ENCODE measurements at places on chromosomes 7 and 10.

GRCh38 chr10:27947540-27947939 is 51.3 kb downstream of the ODAD2 start:
- DNase-seq, result no peak

GRCh38 chr10:50832171-50832751 is 53.2 kb downstream of the A1CF start:
- no peak for DNase-seq

DNA sequence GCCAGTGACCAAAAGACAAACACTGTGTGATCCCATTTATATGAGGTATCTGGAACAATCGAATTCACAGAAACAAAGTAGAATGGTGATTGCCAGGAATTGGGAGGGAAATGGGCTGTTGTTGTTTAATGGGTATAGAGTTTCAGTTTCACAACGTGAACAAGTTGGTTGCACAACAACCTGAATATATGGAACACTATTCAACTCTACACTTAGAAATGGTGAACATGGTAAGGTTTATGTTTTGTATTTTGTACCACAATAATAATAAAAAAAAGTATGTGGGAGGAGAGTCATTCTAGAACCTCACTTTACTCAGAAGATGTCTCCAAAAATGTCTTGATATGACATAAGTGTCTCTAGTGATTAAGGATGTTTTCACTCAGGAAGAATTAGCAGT is 85.2 kb upstream of the SGCE start:
- DNase-seq, result no peak

GRCh38 chr7:156511426-156511825 is 129.1 kb upstream of the RNF32 start:
- DNase-seq, result no peak

DNA sequence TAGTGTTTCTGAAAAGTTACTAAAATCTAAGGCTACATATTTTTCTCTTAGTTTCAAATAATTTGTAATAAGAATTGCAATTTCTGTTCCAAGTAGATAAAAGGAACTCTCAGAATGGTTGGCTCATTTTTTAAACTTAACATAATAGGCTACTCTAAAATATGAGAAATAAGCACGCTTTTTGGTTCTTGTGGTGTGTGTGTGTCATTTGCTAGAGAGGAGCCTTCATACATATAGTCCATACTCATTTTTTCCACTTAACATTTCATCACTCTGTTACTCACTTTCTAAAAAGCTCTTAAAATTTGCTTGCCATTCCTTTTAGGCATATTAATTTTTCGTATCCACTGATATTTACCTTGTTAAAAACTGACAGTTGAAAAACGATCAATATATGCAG is 74.0 kb upstream of the VWDE start:
- no peak for DNase-seq

DNA sequence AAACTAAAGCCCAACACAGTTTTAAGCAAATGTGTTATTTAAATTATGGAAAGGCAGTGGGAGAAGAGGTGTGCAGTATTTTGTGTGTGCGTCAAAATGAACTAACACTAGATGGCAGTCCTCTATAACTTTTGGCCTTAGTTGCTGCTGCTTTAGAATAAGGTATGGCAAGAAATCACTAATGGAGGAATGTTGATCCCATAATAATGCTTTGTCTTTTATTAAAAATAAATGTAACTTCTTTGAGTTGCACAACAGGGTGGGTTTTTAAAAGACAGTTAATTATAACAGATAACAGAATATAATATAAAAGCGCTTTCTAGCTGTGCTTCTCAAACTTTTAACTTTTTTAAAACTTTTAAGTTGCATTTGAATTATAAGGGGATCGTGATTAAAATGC is 56.4 kb downstream of the BBS9 start:
- no peak for DNase-seq

DNA sequence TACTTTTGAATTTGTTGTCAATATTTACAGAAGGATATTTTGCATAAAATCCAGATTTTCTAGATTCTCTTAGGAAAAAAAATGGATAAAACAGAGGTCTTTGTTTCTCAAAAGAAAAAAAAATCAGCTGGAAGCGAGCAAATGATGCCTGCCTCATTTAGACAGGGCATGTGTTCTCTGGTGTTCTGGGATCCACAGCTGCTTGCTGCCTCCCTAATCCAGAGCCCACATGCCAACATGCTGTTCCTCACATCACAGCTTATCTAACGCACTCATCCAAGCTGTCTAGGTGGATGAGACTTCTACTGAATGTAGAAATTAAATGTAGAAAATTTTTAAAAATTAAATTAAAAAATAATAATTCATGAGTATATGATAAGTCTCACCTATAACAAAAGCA is 630.1 kb downstream of the SORCS1 start:
- DNase-seq, result no peak

DNA sequence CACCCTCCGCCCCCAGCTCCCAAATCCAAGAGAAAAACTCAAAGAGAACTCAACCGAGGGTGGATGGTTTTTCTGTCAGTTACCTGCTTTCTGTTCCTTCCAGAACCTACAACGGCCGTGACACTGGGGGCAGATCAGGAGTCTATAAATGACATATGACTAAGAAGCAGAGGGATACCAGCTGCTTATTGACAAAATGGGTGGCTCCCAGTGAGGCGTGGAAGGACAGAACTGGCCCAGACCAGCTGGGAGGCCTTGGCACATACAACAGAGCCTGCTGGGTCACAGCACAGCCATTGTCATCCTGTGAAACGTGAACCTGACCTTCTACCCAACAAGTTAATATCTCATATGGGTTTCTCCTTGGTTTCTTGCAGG is 84.3 kb upstream of the ADRB1 start:
- no peak for DNase-seq

DNA sequence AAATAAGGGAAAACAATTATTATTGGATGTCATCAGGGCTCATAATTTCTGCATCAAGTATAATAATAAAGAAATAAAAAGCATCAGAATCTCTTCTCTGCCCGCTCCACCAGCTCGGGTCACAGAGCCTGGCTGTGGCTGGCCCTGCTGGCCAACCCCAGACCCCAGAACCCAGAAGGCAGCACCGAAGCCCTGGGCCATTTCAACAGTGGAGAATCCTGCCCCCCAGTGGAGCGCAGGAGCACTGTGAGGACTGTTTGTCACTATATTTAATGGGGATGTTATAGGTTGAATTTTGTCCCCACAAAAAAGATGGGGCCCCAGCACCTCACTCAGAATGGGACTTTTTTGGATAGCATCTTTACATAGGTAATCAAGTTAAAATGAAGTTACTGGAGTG is 27.3 kb downstream of the DENND11 start:
- no peak for DNase-seq

DNA sequence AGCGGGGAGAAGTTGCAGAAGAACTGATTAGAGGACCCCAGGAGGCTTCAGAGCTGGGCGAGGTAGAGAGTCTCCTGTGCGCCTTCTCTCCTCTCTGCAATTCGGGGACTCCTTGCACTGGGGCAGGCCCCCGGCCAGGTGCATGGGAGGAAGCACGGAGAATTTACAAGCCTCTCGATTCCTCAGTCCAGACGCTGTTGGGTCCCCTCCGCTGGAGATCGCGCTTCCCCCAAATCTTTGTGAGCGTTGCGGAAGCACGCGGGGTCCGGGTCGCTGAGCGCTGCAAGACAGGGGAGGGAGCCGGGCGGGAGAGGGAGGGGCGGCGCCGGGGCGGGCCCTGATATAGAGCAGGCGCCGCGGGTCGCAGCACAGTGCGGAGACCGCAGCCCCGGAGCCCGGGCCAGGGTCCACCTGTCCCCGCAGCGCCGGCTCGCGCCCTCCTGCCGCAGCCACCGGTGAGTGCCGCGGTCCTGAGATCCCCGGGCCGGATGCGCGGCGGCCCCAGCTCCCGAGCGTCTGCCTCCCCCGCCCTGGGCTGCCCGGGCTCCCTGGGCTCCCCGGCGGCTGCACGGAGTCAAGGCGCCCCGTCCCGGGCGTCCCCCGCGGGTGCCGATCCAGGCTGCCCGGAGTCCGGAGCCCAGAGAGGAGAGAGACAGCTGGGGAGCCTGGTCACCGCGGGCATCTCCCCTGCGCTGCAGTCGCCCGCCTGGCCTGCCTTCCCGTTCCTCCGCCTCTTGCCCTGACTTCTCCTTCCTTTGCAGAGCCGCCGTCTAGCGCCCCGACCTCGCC is at the start of gene PLAU:
TSS of gene PLAU (plus strand) at position 369 of the 789 bp plus-strand sequence. CDS start 424 bp downstream, outside the sequence.
- peak; percentile 71 for DNase-seq

GRCh38 chr7:122544463-122544862 is 154.5 kb downstream of the RNF133 start:
- no peak for DNase-seq

DNA sequence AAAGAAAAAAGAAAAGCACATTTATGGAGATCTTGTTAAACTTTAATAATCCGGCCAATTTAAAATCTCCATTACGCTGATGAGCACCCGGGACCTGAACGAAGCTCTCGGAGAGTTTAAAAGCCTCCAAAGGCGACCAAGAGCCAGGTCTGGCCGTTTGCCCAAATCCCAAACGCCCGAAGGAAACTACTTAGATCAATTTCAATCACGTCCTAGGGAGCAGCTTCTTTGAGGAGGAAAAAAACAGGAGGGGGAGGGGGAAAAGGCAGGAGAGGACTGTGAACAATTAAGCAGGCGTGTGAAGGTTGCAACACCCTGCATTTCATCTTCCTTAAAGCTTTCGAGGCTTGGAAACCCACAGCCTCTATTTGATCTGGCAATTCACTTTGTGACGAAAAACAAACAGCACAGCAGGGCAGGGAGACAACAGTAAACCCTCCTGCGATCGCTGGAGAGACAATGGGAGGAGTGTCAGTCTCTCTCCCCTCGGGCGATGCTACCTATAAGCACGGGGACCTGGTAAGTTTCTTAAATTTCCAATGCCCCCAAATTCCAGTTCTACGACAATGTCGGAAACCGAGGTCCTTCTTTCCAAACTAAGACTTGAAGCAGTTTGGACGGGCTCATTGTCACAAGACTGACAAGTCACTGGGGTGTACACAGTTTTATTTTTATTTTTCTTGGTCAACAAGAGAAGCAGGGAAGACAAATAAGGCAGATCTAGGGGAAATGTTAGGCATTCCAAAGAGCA is 1.2 kb downstream of the KLF6 start:
- no peak for DNase-seq

- DNase-seq, result no peak
These were observed 185.6 kb downstream of the ANK3 start for GRCh38 chr10:60203993-60204618.

DNA sequence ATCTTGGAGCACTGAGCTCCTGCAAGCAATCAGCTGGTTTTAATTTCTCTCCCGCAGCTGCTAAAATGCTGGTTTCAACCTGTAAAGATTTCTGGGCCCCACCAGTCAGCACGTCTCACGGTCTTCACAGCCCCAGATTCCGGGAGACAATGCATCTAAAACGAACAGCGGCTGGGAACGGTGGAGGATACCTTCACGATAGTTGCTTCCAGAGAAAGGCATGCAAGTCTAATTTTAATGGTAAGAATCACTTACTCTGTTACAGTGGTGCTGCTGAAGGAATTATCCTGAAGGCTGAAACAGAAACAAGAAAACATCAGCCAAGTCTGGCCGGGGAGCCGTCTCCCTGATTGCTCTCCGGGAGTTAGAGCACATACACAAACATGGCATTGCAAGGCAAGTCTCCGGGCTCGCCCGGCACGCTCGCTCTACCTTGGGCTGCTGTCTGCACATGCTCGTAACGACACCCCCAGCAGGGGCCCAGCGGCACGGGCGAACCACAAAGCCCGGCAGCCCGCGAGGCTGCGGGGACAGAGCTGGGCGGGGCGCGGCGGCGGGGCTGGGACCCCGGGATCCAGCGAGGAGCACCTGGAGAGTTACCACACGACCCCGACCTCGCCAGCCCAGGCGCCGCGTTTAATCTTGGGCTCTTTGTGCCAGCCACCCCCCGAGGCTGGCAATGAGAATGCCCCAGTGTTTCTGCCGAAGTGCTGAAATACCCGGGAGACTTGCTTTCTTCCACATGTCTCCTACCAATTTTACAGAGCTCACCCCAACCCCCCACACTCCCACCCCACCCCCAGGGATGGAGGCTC is at the start of gene FAM13C:
TSS of gene FAM13C (minus strand) at position 406 of the 815 bp plus-strand sequence. CDS start at position 317, 89 bp downstream.
- no peak for DNase-seq

- DNase-seq, result no peak
These were observed 21.8 kb upstream of the KIF5B start for GRCh38 chr10:32077896-32078485.

DNA sequence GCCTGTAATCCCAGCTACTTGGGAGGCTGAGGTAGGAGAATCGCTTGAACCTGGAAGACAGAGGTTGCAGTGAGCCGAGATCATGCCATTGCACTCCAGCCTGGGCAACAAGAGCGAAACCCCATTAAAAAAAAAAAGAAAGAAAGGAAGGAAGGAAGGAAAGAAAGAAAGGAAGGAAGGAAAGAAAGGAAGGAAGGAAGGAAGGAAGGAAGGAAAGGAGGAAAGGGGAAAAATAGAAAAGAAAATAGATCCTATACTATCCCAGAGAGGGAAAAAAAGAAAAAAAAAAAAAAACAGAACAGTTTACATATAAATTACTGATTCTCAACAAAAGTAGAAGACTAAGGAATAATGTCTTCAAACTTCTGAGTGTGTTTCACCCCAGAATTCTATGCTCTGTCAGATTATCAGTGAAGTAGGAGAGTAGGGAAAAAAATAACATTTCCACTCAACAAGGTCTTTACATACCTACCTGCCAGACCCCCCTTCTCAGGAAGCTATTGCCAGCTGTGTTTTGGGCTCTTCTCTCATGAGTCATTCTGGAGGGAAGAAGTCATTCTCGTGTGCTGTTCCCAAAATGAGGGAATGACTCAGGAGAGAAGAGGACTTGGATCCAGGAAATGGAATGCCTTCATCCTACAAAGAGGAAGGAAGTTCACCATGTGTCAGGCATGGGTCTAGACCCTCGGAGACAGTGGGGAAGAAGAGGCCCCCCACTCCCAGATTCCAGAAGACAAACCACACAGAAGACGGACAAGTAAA is 20.9 kb downstream of the RGS10 start:
- DNase-seq, result no peak
